GF-D8 (cell line): ENCODE measurements at places on chromosomes 2 and 18.

DNA sequence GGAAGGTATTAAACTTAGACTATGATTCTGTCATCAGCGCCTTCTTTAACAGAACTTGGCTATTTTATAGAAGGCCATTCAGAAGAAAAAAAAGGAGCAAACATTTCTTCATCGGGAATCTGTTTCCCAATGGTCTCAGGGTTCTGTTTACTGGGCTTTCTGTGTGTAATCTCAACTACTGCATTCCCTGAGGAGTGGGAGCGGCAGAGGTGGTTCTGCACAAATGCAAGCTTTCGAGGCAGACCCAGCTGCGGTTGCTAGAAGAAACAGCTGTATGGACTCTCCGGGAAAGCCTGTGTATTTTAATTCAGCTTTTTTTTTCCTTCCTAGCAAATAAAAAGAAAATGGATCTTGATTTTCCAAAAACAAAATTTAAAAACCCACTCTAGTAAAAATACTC is 250.7 kb downstream of the NAPG start:
- DNase-seq = no peak

DNA sequence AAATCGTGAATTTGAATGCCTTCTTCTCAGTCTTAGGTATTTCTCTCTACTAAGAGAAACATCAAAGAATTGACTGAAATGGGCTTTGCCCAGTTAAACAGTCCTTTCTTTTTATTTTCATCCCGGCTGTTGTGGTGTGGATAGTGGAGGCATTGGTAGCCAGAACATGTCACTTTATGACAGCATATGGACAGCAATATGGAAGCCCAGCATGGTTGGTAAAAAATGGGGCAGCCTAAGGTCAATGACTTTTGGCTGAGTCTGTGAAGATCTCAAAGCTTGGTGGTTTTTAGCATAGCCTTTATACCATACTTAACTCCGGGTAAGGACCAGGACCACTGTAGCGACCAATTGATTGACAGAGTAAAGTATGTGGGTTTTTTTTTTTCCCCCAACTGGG is 3.2 kb downstream of the CERS6 start:
- no peak for DNase-seq

- DNase-seq = no peak
These were observed 441.8 kb downstream of the NYAP2 start for GRCh38 chr2:225841314-225841713.

- DNase-seq = peak; percentile 76
These were observed 484 bp upstream of the DARS1 start for GRCh38 chr2:135985826-135986393.

- no peak for DNase-seq
These were observed 6.1 kb downstream of the CFAP221 start for GRCh38 chr2:119550346-119550745.

DNA sequence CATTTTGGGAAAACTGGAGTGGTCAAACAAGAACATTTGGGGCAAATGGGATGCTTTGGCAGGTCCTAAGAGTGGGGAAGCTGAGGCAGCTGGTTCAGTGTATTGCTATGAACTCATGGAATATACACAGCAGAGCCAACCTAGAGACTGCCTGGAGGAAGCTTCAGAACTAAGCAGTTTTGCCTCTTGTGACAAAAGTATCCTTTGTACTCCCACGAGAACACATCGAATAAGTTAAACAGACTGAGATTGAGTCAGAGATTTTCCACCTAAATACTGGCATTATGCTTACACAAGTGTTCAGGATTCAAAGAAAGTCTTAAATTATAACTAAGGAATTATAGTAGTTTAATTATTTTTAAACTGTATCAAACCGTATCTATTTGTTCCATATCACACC is 5.2 kb upstream of the ARMC9 start:
- DNase-seq = no peak

- no peak for DNase-seq
These were observed 56.9 kb downstream of the SLC38A11 start for GRCh38 chr2:164898475-164898874.
